Thoracic aorta (tissue), 2 donors: ENCODE measurements at places on chromosomes 6 and 20. TPM values are rescaled to one million over a fixed set of nuclear protein-coding genes. Genes with fewer than 3 reads are reported as not detected.

GRCh38 chr6:69589626-69590025 lies 207.2 kb downstream of the LMBRD1 start:
- DNase-seq, result no peak

GRCh38 chr6:161228921-161229591 lies 44.8 kb downstream of the AGPAT4 start:
- no peak for DNase-seq

DNA sequence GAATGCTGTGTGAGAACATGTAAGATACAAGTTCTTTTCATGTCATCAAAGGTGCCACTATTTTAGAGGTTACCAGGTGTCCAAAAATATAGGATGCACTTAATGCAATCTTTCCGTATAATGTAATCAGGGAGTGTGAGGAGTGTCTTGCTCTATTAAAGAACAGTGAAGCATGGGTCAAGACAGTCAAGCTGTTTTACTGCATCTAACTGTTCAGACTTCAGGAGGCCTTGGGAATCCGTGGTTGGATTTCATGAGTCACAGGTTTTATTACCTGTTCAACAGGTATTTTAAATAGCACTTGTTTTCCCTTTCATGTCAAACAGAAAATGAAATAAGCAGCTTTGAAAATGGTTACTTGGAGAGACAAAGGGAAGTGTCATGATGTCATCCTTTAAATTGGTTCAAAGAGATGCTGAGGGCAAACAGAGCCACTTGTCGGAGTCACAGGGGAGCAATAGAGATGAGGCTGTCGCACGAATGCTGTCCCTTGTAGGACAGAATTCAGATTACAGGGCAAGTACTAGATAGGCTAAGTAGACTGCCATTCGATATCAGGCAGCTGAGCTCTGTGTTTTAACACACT lies 621.5 kb downstream of the QKI start:
- no peak for DNase-seq

- no peak for DNase-seq
Observed at GRCh38 chr6:160202411-160202810, 56.2 kb downstream of the SLC22A2 start.

DNA sequence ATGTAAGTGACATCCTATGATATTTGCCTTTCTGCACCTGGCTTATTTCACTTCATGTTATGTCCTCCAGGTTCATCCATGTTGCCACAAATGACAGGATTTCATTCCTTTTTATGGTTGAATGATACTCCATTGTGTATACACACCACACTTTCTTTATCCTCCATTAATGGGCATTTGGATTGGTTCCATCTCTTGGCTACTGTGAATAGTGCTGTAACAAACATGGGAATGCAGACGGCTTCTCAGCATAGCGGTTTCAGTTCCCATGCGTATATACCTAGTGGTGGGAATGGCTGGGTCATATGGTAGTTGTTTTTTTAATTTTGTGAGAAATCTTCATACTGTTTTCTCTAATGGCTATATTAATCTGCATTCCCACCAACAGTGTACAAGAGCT lies 14.8 kb downstream of the MTHFD1L start:
- DNase-seq, result no peak

- DNase-seq, result no peak
Observed at GRCh38 chr6:31354158-31354863, 2.7 kb downstream of the HLA-B start.

DNA sequence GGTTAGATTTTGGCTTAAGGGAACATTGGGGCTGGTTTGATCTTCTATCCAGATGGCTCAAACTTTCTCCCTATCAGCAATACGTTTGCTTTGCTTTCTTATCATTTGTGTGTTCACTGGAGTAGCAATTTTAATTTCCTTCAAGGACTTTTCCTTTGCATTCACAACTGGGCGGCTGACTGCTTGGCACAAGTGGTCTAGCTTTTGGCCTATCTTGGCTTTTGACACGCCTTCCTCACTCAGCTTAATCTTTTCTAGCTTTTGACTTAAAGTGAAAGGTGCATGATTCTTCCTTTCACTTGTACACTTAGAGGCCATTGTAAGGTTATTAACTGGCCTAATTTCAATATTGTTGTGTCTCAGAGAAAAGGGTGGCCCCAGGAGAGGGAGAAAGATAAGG lies 254.9 kb downstream of the PLCB1 start:
- DNase-seq, result no peak

DNA sequence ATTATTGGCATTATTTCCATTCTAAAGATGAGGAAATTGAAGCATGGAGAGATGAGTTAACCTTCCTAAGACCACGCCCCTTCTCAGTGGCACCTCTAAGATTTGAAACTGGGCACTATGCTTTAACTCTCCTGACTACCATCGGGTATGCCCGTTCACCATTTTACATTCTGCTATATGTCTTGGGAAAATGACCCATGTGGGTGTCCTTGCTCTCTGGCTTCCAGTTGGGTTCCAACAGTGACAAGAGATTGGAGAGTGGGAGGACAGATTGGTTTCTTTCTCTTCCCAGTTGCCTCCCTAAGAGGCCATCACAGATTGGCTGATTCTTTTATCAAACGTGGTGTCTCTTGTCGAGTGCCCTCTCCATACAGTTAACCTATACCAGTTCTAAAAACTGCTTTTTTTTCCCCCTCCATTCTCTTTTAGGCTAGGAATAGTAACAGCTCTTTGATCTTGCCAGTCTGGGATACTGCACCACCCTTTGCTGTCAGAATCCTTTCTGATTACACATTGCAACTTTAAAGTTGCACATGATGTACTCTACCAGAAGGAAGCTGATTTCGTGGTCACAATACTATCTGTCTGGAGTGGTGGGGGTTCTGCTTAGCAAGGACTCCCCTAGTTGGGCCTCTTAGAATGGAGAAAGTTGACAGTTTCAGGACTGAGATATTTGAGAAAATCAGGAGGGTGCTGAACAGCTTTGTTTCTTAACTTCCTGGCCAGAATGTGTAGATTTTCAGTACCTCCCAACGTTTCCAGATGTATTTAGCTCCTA lies 88.0 kb upstream of the ELOVL5 start:
- no peak for DNase-seq

GRCh38 chr20:63194007-63194796 lies 21.7 kb downstream of the YTHDF1 start:
- DNase-seq, result no peak

GRCh38 chr6:111862741-111863140 lies 10.5 kb downstream of the FYN start:
- no peak for DNase-seq

DNA sequence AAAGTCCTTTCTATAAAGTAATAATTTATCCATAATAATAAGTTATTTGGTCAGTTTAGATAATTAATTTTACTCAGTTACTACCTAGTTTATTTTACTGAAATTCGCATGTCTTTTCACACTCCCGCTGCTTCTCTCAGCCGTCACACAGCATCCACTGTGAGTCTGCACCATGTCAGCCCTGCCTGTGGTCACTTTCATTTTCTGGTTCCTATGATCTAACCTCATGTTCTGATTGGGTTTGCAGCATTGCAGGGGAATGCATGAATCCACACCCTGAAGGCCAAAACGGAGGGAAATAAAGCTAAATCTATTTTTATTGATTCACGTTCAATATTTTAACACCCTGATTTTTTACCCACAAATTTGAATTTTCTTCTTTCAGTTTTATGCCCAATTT lies 47.4 kb downstream of the PDE10A start:
- DNase-seq, result no peak

DNA sequence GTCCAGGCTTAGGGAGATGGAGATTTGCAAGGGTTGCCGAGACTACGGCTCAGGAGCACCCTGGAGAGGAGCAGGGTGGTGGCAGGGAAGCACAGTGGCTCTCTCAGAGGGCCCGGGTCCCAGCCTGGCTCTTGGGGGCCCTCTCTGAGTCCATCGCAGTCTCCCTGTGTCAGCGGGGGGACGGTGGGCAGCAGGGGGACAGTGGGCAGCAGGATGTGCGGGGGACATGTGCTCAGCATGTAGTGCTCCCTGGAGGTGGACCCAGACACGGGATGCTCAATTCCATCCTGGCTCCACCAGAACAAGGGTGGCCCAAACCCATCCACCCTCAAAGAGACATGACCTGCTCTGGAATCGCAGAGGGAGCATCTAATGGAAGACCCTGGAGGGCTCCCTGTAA lies 43.0 kb upstream of the ZBP1 start:
- no peak for DNase-seq

GRCh38 chr6:12585497-12585958 lies 131.0 kb upstream of the PHACTR1 start:
- DNase-seq, result no peak

GRCh38 chr20:49909499-49910339 lies 5.6 kb downstream of the SPATA2 start:
- no peak for DNase-seq

GRCh38 chr20:18252597-18253451 lies 35.5 kb upstream of the ZNF133 start:
- DNase-seq, result no peak

- no peak for DNase-seq
Observed at GRCh38 chr6:28682542-28682941, 156.9 kb downstream of the GPX5 start.

DNA sequence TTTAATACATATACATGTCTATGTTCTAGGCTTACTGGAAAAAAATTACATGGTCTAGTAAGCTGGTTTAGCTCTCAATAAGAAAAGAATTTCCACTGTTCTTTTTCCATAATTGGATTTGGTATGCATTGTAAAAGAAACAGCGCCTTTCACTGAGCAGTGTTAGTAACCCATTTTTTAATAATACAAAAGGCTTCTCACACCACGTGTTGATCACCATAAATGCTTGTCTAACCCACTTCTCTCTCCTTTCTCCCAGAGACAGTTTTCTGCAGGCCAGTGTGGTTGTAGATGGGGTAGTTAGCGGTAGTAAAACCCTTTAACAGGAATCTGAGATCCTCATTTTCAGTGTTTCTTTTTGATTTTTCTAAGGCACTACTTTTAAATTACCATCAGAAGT lies 348.7 kb upstream of the MANEA start:
- no peak for DNase-seq

DNA sequence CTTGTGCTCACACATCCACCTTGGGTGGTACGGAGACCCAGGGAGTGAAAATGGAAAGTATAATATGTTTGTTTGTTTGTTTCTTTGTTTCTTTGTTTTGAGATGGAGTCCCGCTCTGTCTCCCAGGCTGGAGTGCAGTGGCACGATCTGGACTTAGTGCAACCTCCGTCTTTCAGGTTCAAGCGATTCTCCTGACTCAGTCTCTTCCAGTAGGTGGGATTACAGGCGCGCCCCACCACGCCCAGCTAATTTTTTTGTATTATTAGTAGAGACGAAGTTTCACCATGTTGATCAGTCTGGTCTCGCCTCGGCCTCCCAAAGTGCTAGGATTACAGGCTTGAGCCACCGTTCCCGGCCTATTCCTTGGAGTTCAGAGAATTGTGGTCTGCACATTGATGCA lies 115.4 kb downstream of the TRIM27 start:
- DNase-seq, result no peak

DNA sequence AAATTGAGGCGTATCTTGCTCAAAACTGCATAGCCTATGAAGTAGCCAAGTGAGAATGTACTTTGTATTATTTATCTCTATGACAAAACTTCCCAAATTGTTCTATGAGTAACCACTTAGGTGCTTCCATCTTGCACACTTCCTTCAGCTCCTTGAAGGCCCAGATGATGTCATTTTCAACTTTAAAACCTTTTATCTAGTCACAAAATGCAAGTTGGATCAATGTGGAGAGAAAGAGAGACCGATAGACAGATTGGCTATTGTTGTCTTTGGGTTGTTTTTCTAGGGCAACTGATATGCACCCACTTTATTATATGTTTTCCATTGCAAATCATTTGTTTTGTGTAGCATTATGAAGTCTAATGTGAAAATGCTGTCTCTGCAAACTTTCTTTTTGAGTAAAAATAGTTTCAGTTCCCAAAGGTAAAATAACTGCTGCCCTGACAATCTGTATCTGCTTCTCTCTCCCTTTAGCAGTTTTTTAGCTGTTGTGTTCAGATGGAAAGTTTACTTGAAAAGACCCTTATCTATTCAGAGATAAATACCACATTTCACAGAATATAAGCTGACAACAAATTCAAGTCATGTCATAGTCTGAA lies 73.7 kb upstream of the CITED2 start:
- DNase-seq, result no peak

DNA sequence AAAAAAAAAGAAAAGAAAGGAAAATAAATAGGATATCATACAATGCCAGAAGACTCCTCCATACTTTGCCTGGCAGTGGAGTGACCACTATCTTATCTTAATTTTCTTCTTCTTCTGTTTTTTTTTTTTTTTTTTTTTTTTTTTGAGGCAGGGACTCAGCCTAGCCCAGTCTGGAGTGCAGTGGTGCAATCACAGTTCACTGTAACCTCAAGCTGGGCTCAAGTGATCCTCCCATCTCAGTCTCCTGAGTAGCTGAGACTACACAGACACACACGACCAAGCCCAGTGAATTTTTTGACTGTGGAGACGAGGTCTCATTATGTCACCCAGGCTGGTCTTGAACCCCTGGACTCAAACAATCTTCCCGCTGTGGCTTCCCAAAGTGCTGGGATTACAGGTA lies 17.1 kb upstream of the MMP9 start:
- DNase-seq, result no peak

- no peak for DNase-seq
Observed at GRCh38 chr20:10669843-10670446, 3.9 kb downstream of the JAG1 start.

DNA sequence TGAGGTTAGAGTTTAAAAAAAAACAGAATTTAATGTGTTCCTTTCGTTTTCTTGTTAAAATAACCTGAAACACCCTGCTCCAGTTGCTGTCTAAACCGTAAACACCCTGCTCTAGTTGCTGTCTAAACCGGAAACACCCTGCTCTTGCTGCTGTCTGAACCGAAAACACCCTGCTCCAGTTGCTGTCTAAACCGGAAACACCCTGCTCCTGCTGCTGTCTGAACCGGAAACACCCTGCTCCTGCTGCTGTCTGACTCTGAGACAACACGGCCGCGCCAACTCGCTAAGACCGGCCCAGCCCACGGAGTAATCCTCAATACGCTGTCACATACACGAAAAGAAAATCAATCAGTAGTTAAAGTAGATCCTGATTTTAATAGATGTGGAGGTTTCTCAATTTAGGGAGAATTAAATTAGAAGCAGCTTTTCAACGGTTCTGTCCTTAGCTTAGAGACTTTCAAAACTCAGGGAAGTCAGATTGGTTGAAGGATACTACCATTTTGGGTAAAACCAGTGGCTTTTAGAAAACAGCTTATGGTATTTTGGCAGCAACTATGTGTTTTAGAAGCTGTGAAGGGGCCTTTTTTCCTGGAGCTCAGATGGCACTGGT lies 98.3 kb downstream of the RAMACL start:
- DNase-seq, result no peak

The ELOVL2 gene
- 0.41 TPM for total RNA-seq

The PTPN1 gene
- total RNA-seq, result 32.5 TPM

The SAMD3 gene
- total RNA-seq, result 1.2 TPM

The TREM2 gene
- total RNA-seq, result 9.8 TPM

The POU3F2 gene
- not detected for total RNA-seq

The PNPLA1 gene
- not detected for total RNA-seq

The APCDD1L gene
- total RNA-seq, result 12.9 TPM

The DDX39B gene
- 217 TPM for total RNA-seq

The MMP24 gene
- total RNA-seq, result 0.27 TPM

The KIF25 gene
- not detected for total RNA-seq
